ENCODE measurements at places on chromosomes 6 and 20. TPM values are rescaled to one million over a fixed set of nuclear protein-coding genes. Genes with fewer than 3 reads are reported as not detected.

The GSTA3 gene
- 0.56 TPM for polyA plus RNA-seq

The ZNF165 gene
- 4.3 TPM for polyA plus RNA-seq

The MOG gene
- not detected for polyA plus RNA-seq

The DOK5 gene
- 10.2 TPM for polyA plus RNA-seq

The ME1 gene
- 3.8 TPM for polyA plus RNA-seq

The SIRPD gene
- not detected for polyA plus RNA-seq

The C6orf132 gene
- polyA plus RNA-seq, result 6.3 TPM

The CRISP2 gene
- 0.15 TPM for polyA plus RNA-seq

The CALHM5 gene
- 3.8 TPM for polyA plus RNA-seq

The NRN1 gene
- 6.6 TPM for polyA plus RNA-seq

The RHAG gene
- 1.3 TPM for polyA plus RNA-seq

The GRIK2 gene
- polyA plus RNA-seq, result 13.4 TPM

The PXDC1 gene
- 23.0 TPM for polyA plus RNA-seq

The ADGRG6 gene
- 33.0 TPM for polyA plus RNA-seq

DNA sequence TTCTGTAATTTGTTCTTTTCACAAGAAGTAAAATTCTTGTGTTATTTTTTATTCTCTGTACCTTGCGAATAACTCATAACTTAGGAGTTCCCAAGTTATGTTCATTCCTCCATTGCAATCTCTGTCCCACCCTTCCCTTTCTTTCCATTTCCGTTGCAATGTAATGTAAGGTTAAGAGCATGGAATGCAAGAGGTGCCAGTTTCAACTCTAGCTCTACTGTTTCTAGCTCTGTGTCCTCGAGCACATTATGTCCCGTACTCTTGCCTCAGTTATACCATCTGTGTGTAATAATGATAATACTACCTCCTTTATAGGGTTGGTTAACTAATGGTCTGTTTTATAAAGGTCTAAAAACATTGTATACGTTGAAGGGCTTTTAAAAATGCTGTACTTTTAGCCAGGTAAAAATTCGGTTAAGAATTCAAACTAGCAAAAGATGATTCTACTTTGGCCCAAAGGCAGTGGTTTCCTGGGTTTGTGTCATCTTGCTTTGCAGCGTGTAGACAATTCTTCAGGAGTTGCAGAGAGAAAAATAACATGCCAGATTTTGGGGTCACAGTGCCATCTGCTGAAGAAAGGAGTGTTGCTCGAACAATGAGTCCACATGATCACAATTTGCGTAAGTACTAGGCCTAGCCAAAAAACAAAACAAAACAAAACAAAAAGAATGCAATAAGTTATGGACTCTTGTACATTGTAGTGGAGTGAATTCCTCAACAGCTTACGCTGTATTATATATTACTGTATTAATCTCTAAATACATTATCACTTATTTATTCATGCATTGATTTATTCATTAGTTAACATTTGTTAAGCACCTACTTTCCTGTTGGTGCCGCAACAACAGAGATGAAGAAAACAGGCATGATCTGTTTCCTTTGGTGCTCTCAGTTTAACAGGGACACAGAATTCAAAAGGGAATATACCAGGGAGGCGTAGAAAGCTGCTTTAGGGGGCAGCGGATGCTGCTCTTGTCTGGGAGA lies 10.0 kb upstream of the PFDN4 start:
- no peak for DNase-seq

DNA sequence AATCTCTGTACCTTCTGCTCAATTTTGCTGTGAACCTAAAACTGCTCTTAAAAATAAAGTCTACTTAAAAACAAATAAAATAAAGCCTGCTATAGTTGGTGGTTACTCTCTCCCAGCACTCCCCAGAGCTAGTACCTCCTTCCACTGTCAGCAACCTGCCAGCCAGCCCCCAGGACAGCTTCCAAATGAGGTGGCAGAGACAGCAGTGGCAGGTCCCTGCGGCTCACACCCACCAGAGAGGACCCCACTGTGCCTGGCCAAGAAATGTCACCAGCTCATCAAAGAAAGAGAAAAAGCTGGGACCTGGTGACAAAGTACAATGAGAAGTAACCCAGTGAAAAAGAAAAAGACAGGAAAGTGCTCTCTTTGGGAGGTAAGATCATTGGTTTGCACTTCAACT lies 15.2 kb downstream of the APMAP start:
- DNase-seq, result no peak

GRCh38 chr6:89048288-89048923 lies 32.1 kb upstream of the PNRC1 start:
- DNase-seq, result no peak

DNA sequence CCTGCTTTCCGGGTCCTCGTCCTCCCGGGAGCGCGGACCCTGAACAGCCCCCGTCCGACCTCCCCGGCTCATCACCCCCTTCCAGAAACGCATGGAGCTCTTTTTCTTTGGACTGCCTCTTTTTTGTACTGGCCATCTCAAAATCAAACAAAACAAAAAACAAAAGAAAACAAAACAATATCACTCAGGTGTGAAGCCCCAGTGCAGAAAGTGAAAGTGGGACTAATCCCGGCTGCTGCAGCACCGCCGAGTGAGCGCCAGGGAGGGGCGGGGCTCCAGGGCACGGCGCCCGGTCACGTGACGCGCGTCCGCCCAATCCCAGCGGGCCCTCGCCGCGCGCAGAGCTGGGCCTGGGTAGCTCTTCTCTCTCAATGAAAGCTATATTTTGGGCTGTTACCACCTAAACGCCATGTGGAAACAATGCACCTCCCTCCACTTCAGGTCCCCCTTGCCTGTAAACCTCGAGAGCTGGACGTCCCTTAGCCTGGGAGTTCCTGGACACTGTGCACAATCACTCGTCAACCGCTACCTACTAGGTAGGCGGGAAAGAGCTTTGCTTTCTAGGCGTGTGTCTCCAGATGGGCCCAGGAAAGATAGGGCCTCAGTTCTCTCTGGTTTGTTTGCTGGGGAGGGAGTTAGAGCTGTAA lies 93.7 kb upstream of the PRDM1 start:
- DNase-seq, result no peak

GRCh38 chr6:53765270-53765669 lies 29.5 kb upstream of the LRRC1 start:
- no peak for DNase-seq

GRCh38 chr20:62461834-62462233 lies 14.0 kb downstream of the GATA5 start:
- DNase-seq, result no peak

DNA sequence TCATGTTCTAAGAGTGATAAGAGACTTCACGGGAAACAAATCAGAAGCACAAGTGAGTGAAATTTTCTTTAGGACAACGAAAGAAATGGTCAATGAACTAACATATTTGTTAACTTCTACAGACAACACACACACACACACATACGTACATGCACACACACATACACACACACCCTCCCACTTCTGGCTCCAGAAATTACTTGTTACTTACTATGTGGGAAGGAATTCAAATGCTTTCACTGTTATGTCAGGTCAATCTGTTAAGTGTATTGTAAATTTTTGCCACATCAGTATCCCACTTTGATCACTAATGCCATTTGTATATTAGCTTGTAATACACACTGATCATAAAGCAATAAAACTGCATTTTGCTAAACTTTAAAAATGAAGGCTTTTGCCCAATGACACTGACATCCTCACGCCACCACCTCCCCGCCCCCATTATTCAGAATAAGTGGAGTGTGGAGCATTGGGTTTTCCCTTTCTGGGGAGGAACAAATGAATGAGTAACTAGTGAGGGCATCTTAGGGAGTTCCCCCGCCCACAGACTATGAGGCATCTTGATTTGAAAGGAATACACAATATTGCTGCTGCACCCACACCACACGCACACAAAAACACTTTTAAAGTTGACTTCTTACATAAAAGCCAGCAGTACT lies 76.2 kb downstream of the ATXN1 start:
- DNase-seq, result no peak

GRCh38 chr6:111254004-111254778 lies 166.9 kb downstream of the SLC16A10 start:
- DNase-seq, result no peak

DNA sequence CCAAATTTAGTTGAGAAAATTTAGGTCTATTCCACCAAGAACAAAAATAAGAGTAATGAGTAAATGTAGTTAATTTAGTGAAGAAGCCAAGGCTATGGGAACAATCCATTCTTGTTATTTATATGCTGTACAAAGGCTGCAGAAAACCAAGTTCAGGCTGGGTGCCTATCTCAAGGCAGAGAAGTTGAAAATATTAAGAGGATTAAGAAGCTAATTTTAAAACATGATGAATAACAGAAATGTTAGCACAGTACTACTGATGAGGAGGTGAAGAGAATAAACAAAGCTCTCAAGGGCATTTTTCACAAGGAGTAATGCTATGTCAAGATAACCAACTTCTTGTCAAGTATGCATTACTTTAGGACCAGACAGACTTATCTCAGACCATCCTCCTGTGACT lies 68.6 kb downstream of the RCAN2 start:
- no peak for DNase-seq
